ENCODE measurements at places on chromosomes 4 and X.

- no peak for DNase-seq
Observed at GRCh38 chr4:105895583-105896460, 551 bp downstream of the NPNT start.

DNA sequence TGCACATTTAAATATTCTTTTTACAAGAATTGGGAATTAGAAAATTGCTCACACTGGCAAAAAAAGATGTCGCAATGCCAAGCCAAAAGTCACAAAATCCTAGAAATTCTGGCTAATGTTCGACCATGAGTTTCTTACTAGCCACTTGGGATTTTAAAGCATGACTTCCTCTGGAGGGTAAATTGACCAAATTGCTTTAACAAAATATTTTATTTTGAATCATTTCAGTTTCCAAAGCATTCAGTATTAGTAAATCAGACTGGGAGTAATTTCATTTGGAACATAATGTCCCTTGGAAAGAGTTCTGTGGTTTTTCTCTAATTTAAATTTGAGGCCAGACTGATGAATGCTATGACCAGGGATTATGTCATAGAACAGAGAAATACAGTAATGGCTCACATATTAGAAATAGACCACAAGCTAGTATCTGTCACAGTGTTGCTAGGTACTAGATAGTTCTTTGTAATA is 7.6 kb upstream of the CXCL5 start:
- no peak for DNase-seq

DNA sequence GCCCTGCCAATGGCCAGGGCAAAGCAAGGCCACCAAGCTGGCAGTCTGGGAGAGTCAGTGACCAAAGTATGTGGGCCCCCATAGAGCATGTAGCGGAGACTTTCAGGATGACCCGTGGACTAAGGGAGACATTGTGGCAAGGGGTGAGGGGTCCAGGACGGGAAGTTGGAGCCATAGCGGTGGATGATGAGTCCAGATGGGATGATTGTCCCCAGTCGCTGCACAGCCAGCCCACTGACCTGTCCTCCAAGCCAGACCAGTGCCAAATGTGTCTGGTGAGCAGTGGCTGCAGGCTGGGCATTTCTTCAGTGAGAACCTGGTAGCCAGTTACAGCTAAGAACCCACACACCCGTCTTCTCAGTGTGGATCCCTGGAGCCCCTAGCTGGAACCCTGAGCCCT is 34.3 kb downstream of the ZNF185 start:
- no peak for DNase-seq

DNA sequence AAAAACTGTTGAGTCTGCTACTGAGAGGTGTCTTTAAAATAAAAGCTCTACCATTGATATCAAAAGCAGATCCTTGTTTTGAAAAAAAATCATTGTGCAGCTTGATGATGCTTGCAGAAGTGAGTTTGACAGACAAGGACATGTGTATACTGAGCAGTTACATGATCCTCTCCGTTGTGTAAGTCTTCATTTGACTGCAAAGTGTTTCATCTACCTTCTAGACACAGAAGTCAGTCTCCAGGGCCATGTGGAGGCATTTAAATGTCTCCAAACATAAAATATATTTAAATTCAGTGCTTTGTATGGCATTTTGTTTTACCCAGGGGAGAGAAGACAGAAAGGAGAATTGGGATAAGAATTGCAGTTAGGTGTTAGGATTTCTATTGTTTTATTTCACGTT is 107.8 kb upstream of the MYOZ2 start:
- DNase-seq: no peak

DNA sequence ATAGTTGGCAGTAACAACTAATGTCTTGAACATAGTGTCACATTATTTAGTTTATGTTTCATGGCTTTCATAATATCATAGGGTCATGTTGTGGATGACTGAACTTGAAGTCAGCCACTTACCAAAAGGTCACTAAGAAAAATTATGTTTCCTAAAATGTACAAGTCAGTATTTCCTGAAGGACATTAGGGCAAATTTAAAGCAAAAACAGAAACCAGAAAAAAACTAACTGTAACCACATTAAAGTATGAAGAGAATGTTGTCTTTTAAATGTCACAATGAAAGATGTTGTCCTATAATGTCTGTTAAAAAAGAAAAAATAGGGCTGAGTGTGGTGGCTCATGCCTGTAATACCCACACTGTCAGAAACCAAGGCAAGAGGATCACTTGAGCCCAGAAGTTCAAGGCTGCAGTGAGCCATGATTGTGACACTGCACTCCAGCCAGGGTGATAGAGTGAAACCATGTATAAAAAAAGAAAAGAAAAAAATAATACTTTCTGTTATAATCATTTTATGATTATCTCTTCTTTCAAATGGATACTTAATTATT is 55.8 kb downstream of the HHIP start:
- DNase-seq: no peak

- DNase-seq: no peak
Observed at GRCh38 chrX:2513121-2513664, 12.4 kb upstream of the DHRSX start.

GRCh38 chr4:107432451-107432850 is 287.6 kb downstream of the PAPSS1 start:
- DNase-seq: peak; percentile 23

DNA sequence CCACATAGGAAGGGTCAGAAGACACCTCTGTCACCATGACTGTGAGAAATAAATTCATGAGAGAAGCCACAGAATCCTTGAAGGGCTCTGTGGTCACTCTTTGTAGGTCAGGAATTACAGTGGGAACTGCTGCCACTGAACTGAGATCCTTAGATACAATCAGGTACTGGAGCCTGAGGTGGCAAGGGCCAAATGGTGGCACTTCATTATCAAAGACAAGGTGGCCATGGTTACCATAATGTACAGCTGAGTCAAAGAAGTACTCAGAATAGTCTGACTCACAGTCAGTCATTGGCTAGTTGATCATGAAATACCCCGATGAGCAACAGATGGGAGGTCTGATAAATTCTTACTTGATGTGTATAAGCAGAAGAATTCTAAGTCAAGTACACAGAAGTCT is 131.9 kb downstream of the RTL3 start:
- no peak for DNase-seq

- no peak for DNase-seq
Observed at GRCh38 chr4:123250843-123251242, 145.8 kb upstream of the SPRY1 start.

GRCh38 chr4:111228396-111228795 is 605.5 kb upstream of the PITX2 start:
- no peak for DNase-seq

- no peak for DNase-seq
Observed at GRCh38 chr4:125787707-125788106, 473.0 kb downstream of the FAT4 start.

DNA sequence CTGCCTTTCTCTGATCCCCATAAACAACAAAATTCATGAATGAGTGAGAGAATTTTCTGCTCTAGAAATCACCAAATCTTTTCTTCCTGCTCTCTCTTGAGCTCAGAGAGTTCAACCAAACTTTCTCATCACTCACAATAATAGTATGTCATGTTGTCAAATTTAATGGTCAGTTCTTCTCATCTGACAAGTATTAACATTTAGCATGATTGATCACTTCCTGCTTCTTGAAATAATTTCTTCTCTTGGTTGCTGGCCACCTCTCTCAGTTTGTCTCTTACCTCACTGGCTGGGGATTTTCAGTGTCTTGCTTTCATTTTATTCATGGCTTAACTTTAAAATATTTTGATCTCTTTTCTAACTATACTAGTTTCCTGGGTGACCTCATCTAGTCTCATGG is 25.5 kb upstream of the FGF5 start:
- DNase-seq: no peak

GRCh38 chr4:109616243-109616642 is 56.2 kb downstream of the MCUB start:
- no peak for DNase-seq
